ENCODE measurements at places on chromosomes 16 and 17.
A peak's percentile ranks its signal among the peaks of the same experiment; 100 is the strongest.

- DNase-seq, result no peak
These were observed 8.8 kb downstream of the ST3GAL2 start for GRCh38 chr16:70429888-70430666.

DNA sequence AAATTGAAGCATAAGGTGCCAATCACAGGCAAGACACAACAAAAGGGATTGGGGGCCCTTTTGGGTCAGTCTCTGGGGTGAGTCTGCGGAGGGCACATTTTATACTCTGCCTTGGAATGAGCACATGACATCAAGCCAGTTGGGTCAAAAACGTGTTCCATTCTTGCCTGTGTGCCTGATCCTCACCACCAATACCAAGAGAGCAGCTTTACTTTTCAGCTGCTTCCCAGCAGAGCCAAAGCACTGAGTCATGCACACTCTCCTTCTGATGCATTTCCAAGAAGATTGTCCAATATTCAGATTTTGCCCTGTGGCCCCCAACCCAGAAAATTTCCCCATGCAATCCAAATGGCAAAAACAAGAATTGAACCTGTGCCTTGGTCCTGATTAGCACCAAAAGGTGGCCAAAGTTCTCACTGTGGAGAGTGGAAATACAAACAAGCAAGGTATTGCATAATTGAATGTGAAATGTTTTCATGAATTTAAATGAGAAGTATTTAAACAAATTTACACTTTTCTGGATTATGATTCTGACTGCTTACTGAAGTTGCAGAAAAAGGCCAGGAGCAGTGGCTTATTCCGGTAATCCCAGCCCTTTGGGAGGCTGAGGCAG is 217.8 kb upstream of the SOX9 start:
- no peak for DNase-seq

DNA sequence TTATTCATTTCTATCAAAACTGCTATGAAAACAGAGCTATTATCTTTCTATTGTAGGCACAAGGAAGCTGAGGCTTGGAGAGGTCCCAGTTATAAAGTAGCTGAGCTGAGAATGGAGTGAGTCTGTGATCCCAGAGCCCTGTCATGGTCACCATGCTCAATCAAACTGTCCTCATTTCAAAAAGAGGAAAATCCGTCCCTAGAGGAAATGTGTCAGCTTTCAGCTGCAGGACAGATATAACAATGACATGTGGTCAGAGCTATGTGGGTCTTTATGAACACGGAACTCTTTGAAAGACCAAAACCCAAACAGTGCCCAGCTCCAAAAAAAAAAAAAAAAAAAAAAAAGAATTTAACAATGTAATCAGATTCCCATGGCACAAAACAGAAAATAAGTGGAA is 266.1 kb downstream of the XYLT1 start:
- DNase-seq, result no peak

- DNase-seq, result no peak
These were observed 7.4 kb downstream of the CDC42EP4 start for GRCh38 chr17:73304438-73304837.

- DNase-seq, result no peak
These were observed 55.1 kb downstream of the STXBP4 start for GRCh38 chr17:55023626-55024025.

- DNase-seq, result peak; percentile 58
These were observed 89.3 kb upstream of the GSE1 start for GRCh38 chr16:85523602-85524364.

DNA sequence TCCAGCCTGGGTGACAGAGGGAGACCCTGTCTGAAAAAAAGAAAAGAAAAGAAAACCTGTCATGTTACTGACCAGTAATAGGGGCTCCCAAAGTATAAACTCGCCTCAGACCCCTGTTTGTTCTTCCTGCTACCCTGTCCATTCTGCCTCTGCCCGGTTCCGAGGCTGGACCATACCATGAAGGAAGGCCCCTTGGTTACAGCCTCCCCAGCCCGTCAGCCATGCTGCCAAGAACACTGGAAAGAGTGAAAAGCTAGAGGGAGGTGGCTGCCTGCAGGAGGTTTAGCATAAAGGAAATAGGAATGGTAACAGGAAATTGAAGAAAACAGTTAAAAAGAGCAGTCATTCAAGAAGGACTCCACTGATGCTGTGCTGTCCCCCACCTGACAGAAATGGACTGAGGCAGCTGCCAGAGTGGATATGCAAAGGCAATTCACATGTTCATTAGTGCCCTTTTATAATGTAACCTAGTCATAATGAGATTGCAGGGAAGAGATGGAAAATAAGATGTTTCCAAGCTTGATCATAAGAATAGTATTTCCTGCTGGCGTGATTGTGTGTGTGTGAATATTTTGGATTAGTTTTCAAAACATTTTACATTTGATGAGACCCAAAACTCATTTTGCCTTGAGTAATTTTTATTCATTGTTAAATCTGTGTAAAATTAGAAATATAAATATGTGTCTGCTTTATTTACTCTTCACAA is 102.6 kb downstream of the GOSR1 start:
- DNase-seq, result peak; percentile 51
